Activated CD4-positive, alpha-beta T cell treated with anti-CD3 and anti-CD28 coated beads, Interleukin-2, amount 50 U/mL, for 48 hours (primary cell): ENCODE measurements at places on chromosomes 5 and 9.

DNA sequence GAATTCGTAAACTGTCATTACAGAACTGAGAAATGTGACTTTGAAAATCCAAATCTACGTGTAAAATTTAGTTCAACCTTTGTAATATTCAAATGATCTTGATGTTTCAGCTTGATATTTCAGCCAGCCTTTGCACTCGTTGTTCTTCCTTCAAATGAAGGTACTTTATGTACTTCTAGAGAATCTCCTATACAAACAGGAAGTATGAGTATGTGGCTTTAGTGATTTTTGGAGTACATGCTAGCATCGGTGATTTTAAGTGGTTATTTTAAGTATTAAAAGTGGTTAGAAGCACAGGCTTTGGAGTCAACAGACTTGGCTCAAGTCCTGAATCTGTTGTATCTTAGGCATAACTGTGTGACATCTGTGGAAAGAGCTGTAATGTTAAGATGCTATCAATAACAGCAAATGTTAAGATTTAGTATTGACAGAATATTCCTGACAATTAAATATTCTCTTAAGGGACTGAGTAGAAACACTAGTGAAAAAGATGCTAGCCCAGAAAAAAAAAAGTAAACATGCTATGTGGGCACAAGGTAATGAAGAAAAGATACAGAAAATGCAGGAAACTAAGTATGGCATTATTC is 398.0 kb downstream of the ADGRV1 start:
- no peak for DNase-seq

DNA sequence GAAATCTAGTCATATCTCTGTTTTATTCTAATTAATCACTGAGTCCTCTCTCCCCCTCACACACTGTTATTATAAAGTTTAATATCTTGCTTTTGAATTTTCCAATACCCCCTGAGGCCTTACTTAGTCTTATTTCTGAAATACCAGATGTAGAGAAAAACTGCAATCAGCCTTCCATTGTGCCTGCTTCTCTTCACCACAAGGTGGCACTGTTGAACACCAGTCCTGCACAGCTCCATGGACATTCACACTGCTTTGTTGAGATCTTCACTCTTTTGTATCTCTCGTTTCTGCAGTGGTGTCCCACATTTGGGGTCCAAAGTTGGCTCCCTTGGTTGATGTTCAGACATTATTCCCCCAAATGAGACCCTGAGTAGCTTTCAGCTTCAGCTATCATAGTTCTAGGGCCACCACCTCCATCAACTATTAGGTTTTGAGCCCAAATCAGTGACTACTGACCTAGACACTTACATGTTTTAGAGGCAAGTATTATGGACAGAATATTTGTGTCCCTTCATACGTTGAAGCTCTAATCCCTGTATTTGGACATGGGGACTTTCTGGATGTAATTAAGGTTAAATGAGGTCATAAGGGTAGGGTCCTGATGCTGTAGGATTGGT is 24.3 kb downstream of the BOD1 start:
- peak; percentile 12 for DNase-seq

DNA sequence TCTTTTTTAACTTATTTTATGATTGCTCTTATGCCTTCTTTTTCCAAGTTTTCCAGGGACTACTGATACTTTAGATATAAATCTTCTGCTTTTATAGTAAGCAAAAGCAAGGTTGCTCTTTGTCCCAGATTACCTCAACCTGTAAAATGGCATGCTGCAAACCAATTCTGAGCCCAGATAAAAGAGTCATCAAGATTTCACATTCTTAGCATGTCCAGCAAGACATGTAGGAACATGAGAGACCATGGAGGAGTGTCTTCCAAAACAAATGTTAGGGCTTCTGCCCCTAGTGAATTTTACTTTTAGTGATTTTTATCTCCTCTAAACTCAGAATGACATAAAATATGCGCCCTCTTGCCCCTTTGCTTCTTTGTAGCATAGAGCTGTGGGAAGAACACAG is 7.0 kb upstream of the CDC20B start:
- no peak for DNase-seq

GRCh38 chr5:122915717-122916461 is 70.5 kb downstream of the SNX24 start:
- no peak for DNase-seq

DNA sequence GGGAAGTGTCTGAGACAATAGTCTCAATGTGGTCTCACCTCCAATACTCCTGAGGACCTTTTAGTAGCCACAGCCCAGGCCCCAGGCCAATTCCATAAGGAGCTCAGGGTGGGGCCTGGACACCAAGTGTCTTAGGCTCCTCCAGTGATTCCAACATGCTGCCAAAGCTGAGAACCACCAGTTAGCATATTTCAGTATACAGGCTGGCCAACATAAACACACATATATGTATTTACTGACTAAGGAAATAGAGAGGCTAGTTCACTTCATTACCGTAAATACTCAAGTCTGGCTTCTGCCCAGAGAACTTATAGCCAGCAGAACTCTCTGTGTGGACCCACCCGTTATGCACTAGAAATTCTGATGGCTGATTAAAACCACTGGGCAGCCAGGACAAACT is 24.1 kb downstream of the S1PR3 start:
- no peak for DNase-seq
